Fibroblast of mammary gland (primary cell): ENCODE measurements at places on chromosomes 3 and 15.

DNA sequence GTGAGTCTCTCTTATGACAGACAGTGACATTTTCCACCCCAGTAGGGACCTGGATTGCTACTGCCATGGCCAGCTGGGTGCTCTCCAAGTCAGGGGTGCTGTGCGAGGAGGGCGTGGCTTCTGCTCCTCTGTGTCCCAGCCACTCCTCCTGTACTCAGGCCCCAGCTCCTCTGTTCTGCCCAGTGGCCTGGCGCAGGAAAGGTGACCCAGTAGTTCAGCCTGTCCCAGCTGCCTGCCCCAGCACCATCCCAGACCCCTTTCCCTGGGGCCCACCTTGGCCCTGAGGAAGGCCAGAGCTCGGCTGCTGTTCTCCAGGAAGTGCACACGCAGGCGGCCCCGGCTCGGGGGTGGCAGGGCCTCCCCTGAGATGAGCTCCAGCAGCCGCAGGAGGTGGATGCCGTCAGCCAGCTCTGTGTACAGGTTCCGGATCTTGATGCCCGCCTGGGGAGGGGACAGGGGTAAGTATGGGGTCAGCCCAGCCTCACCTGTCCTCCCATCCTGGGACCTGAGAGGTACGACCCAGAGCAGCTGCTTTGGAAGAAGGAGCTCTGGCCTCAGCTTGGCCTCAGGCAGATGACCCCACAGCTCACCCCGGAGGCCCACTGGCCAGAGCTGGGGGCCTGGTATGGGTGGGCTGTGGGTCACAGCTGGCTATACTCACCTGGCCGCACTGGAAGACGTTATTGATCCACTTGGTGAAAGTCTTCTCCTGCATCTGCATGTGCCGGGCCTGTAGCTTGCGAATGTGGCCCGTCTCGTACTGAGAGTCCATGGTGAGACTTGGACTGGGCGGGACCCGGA is 1.0 kb downstream of the SPTBN5 start:
- DNase-seq = no peak

DNA sequence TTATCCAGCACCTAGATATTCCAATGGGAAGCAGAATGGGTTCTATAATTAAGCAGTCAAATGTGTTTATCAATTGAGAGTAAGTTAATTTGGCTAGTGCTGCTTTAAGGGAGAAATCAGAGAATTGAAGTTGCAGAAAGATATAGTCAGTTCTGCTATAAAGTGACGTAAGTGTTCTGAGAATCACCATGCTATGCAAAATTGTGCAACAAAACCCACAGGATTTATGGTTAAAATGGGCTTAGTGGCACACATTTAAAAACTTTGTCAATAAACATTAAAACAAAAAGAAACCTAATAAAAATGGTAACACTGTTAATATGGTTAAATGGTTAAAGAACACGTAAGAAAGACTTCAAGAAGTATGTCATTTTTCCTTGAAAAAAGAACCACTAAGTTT is 74.5 kb downstream of the TMEM108 start:
- peak; percentile 44 for DNase-seq

GRCh38 chr15:31893780-31894179 is 136.5 kb upstream of the CHRNA7 start:
- DNase-seq = no peak

DNA sequence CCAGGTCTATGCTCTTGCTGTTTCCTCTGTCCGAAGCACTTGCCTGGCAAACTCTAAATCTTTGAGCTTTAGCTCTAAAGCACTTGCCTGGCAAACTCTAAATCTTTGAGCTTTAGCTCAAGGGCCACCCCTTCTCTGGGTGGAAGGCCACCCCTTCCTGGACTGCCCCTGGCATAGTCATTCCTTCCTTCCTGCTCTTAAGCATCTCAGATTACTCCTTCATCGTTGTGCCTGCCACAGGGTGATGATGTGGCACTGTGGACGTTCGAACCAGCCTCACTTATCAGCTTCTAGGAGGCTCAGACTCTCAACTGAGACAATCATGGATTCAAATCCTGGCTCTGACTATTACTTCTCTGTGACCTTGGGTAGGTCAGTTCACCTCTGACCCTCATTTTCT is 10.5 kb upstream of the CRABP1 start:
- no peak for DNase-seq

- no peak for DNase-seq
Measured at GRCh38 chr3:82004266-82004665, 242.8 kb upstream of the GBE1 start.

DNA sequence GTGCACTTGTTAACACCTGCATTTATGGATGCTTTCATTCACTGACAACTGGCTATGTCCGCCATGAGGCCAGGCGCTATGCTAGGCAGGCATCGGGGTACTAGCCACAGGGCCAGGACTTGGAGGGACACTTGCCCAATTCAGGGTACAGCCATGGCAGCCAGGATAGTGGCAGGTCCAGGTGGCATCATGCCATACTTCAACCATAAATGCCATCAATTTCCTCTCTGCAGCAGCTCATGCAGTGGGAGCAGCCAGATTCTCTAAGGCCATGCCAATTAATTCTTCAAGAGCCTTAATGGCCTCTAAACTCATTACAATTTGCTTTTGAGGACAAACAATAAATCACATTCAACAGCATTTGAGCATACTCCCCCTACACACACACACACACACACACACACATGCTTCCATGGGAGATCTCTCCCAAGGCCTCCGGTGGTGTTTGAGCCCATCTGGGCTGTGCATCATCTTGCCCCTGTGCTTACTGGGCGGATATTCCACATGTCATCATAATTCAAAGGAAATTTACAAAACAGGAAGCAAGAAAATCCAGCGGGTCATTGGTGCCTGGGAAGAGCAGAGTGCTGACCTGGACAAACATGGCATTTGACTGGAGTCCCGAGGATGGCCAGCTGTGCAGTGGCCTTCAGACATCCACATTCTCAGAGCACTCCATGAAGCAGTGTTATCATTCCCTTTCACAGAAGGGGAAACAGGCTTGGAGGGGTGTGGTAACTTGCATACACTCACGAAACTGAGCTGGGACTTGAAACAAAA is 109.1 kb downstream of the IQSEC1 start:
- peak; percentile 78 for DNase-seq

GRCh38 chr3:56323986-56324420 is 144.3 kb downstream of the ERC2 start:
- peak; percentile 60 for DNase-seq

DNA sequence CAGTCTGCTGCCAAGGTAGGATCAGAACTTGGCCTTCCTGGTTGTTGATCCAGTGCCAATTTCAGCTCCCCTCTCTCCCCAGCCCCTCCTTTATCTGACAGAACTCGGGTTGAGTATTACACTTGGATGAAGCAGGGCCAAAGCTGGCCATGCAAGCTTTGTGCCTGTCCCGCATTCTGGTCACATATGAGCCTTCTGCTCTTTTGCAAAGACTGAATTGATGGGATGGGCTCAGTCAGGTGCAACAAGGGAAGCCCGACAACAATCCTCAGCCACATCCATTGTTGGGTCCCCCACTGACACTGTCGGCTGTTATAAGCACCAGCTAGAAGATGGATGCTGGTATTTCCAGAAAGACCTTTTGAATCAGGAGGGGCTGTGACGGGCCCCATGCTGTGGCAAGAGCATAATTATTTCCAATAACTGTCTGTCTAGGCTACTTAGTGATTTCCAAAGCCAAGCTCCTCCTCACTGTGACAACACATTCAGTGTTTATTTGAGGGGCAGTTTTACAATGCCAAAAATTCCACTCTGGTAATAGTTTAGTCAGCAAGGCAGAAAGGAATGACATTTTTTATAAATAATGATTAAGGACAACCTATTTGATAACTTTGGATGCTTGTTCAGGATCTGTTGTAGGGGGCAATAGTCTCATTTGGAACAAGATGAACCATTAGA is 146.8 kb upstream of the FRMD4B start:
- no peak for DNase-seq

- peak; percentile 76 for DNase-seq
Measured at GRCh38 chr3:121998030-121998580, 23.9 kb downstream of the ILDR1 start.

DNA sequence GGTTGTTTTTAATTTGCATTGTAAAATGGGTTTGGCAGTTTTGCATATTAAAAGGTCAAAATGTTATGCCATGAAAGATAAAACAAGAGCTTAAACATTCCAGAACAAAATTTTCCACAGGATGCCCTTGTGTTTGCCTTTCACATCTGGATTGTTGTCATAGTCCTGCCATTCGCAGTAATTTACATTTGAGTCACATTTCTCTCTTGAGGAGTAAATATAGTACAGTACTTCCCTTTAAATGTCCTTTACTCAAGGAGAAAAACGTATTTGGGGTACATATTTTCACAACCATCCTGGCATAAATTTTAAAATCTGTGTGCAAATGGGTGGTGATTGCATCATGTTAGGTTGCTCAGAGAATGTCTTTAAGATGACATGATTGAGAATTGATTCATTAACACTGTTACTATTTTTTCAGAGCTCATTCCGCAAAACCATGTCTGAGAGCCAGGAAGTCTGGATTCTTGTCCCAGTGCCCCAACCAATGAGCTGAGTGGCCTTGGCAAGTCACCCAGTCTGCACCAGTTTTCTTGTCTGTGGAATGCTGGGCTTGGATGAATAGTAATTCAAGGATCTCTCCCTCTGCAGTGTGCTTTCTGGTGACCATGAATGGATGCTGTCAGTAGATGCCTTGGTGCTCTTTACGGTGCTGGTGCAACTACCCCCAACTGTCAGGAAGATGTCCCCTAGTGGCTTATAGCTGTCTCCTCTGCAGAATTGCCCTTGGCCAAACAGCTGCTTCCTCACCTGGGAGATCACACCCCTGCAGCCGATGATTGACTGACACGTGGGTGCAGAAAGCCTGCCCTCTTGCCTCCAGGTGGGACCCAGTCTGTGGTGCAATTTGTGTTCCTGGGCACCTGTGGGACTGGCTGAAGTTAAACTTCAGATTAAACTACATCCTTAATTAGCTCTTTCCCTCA is 43.0 kb downstream of the ABHD5 start:
- DNase-seq = peak; percentile 63

DNA sequence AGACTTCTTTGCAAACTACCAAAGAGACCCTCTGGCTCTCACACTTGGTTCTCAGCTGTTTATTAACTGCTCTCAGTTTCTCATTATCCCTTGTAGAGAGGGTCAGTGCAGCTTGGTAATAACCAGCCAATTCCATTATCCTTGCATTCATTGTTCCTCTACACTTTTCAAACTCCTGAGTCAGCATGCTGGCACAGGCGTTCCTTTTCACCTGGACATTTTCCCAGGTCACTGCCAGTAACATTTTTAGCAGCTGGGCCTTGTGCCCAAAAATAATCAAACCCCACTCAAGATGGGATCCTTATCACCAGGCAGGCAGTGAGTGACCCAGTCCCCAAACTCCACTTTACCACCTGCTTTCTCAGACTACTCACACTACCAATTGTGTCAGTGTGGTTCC is 4.8 kb upstream of the SUMF1 start:
- no peak for DNase-seq

- no peak for DNase-seq
Measured at GRCh38 chr15:92882697-92883162, 17.4 kb upstream of the CHD2 start.

GRCh38 chr3:52286777-52287110 is 884 bp upstream of the GLYCTK start:
- peak; percentile 72 for DNase-seq

DNA sequence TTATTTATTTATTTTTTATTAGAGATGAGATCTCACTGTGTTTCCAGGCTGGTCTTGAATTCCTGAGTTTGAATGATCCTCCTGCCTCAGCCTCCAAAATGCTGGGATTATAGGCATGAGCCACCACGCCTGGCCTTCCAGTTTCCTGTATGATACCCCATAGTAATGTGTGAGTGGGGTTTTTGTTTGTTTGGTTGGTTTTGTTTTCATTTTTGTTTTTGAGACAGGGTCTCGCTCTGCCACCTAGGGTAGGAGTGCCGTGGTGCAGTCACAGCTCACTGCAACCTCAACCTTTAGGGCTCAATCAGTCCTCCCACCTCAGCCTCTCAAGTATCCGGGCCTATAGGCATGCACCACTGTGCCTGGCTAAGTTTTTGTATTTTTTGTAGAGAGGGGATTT is 30.9 kb downstream of the GOLM2 start:
- no peak for DNase-seq

GRCh38 chr3:165125836-165126235 is 47.5 kb upstream of the SI start:
- DNase-seq = no peak

DNA sequence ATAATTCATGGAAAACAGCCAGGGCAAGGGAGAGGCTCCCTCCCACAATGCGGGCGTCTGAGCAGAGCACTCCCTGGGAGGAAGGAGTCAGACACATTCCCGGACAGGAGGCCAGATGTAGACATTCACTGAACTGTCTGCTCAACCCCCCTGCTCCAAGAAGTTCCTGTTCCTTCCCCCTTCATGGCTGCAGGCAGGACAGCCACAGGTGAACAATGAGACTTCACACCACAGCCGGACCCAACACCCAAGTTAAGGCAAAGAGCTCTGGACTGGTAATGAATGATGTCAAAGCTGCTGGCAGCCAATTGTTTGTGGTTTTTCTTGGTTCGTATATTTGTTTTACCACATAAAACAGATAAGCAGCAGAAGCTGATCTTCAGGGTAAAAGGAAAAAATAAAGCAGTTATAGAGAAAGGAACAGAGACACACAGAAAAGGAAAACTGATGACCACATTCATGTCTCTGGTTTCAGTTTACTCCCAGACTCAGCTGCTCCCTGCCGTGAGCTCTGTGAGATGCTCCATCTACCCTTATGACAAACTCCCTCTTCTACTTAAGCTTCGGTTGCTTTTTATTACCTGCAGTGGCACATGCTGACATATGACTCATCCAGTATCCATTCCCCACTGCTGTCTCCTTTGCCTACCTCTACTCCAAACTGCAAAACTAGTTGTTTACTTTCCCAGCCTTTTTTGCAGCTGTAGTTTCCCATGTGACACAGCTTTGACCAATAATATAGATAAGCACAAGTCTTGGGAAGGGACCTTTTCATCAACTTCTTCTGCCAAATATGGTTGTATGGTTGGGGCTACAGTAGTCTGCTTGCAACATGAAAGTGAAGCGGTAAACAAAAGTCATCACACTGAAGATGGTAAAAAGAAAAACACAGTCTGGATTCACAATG is 33.1 kb downstream of the DZIP1L start:
- DNase-seq = peak; percentile 81

GRCh38 chr3:42839616-42840015 is 30.4 kb downstream of the ACKR2 start:
- peak; percentile 78 for DNase-seq

- DNase-seq = peak; percentile 67
Measured at GRCh38 chr15:74635228-74635627, 19.6 kb downstream of the CLK3 start.

DNA sequence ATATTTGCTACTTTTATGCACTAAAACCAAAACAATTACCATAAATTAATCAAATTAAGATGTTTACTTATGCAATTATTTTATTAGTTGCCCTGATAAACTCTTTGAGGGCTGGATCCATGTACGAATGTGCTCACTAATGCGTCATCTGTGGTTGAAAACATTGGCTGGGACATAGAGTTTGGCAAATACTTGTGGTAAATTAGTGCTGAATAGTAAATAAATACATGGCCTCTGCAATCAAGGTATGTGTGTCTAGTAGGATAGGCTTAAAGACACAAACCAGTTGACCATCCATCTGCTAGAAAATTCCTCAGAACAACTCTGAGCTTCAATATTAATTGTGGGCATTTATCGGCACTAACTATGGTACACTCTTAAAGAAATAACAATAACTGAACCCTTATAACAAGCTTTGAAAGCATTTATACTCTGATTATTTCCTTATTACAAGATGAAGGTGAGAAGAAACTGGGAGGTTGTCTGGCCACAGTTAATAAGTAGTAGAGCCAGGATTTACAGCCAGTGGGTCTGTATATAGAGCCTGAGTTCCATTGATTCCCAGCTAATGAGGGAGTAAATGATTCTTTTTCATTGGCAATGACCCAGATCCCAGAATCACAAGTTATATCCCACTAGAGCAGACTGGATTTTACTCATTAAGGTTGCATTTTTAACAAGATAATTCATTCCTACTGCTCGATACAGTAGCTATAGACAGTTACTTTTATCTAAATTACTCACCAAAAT is 169.5 kb upstream of the CNTN6 start:
- DNase-seq = no peak
